ENCODE measurements at places on chromosomes 12 and 14. TPM values are rescaled to one million over a fixed set of nuclear protein-coding genes. Genes with fewer than 3 reads are reported as not detected.

- peak; percentile 72 for DNase-seq
These were observed 26.0 kb downstream of the XRCC3 start for GRCh38 chr14:103688906-103689902.

DNA sequence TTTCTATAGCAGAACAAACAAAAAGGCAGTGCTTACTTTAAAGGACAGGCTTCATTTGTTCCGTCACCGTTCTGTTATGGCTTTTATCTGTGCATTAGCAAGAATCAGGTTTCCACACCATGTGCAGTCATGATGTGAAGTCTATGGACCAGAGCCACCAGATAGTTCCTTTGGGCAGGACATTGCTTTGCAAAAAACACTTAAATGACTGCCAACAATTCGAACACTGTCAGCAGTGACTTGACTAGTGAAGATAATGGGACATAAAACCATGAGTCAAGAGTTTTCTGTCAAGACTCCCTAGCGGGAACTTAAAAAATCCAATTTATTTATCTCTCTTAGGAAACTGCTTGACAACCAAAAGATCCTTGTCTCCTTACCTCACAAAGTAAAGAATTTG is 80.3 kb downstream of the NKX2-1 start:
- DNase-seq = no peak

DNA sequence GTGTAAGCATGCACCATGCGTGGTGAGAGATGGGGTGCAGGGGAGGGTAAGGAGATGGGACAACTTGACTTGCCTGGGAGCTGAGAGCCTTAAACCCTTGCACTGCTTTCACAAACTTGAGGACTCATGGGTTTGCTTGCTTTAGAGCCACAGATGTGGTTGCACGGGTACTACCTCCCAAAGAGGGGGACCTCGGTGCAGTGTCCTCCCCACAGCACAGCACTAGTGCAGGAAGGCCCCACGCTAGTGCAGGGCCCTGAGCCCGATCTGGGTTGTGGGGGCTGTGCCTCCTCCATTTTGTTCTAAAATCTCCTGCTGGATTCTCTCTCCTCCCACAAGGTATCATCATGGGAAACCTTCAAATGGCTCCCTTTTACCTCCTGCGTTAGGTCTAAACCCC is 11.2 kb downstream of the KRT72 start:
- no peak for DNase-seq

DNA sequence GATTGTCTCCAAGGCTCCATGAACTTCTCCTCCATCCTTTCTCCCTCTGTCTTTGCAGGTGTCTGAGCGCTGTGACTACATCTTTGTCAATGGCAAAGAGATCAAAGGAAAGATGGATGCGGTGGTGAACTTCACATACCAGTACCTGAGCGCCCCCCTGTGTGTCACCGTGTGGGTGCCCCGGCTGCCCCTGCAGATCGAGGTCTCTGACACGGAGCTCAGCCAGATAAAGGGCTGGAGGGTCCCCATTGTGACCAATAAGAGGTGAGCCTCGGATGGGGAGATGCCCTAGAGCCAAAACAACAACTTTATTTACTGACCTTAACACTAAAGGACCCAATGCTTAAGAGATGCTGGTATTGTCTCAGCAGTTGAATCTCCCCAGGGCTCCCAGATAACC is 130.0 kb downstream of the SLC15A4 start:
- no peak for DNase-seq

- DNase-seq = no peak
These were observed 378.8 kb upstream of the TBX3 start for GRCh38 chr12:115062741-115063140.

GRCh38 chr14:54481695-54482094 is 7.1 kb downstream of the GMFB start:
- DNase-seq = no peak

Gene BEST3
- 0.29 TPM for total RNA-seq

Gene GNG2
- 15.0 TPM for total RNA-seq

All from left cardiac atrium (tissue), 4 donors.